ENCODE measurements at places on chromosomes 16 and 17.

- no peak for DNase-seq
Measured at GRCh38 chr17:76446449-76447231, 6.3 kb downstream of the UBE2O start.

- DNase-seq = no peak
Measured at GRCh38 chr16:2031081-2031577, 4.4 kb downstream of the NHERF2 start.

DNA sequence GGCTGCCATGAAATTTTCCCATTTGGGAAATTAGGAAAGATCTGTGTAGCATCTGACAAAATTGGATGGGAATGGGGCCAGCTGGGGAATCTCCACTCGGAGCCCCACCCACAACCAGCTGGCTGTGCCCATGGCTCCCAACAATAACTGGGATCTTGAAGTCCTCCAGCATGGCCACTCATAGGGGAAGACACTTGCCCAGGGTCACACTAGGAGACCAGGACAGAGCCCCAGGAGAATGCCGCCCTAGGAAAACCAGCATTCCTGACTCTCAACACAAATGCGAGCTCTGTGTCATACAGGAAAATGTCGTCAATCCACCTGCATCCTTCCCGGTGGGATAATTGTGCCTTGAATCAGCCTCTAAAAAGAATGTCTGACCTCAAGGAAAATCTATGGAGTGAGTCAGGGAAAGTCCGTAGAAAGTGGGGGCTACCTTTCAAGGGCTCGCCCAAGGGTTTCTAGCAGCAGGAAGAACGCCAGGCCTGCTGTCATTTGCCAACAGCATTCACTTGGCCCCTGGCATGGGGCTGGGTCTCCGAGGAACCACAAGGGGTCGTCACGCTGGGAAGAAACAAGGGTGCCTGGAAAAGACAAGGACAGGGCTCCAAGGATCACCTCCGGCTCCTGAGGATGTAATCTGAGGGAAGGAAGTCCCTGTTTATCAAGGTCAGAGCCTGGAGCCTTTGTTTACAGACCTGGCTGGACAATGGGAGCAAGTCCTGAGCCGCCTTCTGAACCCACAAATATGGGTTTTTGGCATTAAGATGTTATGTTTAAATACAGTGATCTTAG lies 15.9 kb downstream of the CDH5 start:
- no peak for DNase-seq

- no peak for DNase-seq
Measured at GRCh38 chr17:78797691-78798585, 15.9 kb upstream of the CYTH1 start.

GRCh38 chr16:26050472-26050871 lies 358.7 kb downstream of the HS3ST4 start:
- no peak for DNase-seq

GRCh38 chr16:66003201-66003600 lies 363.3 kb upstream of the CDH5 start:
- DNase-seq = no peak

DNA sequence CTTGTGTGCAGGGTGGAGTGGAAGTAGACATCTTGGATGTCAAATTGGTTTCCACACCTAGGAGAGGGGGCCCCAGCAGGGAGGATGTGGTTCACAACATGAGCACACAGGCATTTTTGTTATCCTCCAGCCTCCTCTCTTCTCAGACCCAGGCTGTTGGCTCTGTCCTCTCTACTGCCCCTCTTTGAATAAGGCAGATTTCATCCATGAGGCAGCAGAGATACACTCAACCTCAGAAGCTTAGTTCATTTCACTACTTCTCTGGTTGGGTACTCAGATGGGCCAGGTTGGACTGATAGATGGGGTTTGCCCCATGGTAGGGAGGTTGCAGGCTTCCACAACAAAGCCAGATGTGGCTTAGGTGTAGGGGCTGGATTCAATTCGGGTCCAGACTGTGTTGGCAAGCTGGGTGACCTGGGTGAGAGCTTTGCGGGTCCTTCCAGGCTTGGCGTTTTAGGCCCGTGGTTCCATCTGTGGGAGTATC lies 22.2 kb upstream of the NFATC3 start:
- DNase-seq = no peak

GRCh38 chr16:29877266-29877961 lies 14.4 kb upstream of the CDIPT start:
- no peak for DNase-seq

DNA sequence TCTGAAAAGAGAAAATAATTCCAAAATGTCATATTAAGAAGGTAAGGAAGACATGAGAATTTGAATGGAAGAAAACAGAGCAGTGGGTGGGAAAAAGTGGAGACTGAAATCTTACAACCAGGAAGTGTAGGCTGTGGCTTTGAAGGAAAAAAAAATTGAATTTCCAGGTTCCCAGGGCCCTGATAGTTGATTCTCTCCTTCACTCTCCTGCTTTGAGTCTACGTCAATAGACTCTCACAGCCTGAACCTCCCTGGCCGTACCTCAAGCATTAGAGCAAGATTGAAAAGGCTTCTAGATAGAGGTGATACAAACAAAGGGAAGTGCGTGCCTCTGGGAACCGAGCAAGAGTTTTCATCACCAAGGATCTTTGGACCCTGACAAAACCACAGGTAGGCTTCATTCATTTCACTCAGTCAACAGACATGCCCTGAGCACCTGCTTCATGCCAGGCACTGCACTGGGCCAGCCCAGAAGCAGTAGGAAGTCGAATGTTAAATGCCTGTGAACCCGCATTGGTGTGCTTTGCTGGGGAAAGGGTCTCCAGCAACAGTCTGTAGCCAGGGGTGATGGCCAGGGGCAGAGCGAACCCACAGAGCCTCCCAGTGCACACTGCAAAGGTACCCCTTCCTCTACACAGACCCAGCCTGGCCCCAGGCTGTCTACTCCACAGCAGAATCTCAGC lies 163.9 kb downstream of the SLC39A11 start:
- DNase-seq = no peak

- DNase-seq = no peak
Measured at GRCh38 chr16:28285649-28286048, 6.7 kb upstream of the SBK1 start.

- no peak for DNase-seq
Measured at GRCh38 chr16:10339777-10340732, 45.8 kb upstream of the ATF7IP2 start.

DNA sequence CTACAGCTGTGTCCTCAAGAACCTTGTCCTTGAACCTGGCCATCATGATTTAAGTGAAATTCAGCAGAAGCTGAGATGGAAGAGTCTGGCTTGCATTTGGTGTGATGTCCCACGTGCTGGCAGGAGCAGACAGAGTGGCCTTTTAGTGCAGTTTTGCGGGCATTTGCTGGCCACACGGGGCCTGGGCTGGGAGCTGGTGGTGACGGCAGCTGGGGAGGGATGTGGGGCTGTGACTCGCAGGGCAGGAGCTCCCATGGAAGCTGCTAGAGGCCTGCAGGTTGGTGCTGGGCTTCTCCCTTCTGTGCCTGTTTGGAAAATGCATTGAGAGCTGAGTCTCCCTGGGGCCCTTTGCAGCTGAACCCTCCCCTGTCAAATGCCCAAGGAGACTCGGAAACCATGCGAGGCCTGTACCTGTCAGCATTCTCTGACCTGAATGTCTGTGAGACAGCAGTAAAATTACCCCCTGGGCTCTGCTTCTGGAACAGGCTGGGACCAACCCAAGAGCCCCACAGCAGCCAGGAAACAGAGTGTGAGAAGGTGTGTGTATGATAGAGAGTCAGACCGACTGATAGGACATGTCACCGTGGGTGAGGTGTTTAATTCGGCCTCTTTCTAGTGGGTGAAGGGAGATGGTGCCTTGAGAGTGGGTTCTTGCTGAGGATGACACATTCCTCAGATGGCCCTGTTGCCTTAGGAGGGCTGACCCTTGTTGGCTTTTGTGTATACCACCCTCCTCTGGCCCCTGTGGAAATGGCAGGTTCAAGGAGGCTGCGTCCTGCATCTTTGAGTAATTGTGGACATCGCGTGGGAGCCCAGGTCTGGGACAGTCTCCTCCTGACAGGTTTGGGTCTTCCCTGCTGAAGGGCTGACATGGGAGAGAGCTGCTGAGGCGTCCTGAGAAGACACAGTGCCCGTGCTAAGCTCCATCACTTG lies 145.5 kb downstream of the MSI2 start:
- no peak for DNase-seq

DNA sequence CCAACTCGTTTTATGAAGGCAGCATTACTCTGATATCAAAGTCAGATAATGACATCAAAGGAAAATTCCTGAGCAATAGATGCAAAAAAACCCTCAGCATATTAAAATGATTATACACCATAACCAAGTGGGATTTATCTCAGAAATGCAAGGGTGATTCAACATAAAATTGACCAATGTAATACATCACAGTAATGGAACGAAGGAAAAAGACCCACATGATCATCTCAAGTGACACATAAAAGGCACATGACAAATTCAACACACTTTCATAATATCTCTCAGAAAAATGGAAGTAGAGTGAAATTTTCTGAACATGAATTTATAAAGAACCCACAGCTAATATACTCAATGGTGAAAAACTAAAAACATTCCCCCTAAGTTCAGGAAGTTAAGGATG lies 118.8 kb downstream of the ITFG1 start:
- DNase-seq = no peak

DNA sequence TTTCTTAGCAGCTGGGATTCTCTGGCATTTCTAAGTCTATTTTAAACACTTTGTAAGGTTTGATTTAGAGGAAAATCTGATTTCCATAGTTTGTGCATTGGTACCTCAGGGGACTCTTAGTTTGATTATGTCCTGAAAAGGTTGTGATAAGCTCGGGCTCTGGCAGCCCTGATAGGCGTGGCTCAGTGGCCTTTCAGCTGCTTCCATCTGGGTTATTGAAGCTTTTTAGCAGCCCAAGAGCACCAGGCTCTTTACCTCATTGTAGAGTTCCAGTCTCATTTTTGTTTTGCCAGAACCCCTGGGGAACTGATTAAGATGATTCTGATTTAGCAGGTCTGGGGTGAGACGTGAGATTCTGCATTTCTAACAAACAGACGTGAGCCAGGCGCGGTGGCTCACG lies 412.3 kb downstream of the XYLT1 start:
- no peak for DNase-seq

DNA sequence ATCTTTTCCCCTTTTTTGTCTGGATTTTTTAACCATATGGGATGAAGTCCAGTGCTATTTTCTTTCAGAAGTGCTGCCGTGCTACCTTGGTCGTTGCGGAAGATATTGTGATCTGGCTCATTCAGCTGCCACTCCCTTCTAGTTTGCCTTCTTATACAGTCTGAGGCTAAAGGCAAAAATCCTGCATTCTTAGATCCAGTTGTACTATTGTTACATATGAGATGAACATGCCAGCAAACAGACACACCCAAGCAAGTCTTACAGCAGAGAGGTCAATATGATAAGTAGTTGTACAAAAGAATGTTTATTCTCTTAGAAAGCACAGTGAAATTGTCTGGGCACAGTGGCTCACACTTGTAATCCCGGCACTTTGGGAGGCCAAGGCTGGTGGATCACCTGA lies 108.0 kb upstream of the COX10 start:
- DNase-seq = no peak

DNA sequence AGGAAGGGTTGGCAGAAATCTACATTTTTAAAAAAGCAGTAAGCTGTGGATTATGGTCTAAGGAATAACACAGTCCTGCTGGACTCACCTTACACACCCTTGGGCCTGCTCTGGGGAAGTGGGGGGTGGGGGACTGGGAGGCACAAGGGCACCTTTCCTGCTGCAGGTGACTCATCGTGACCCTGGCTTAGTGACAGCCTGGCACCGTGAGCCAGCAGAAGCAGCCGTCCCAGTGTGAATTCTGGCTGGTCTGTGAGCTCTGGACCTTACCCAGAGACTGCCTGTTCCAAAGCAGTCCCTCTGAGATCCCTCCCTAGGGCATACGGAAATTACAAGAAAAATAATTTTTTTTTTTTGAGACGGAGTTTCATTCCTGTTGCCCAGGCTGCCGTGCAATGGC lies 4.2 kb upstream of the CRK start:
- no peak for DNase-seq

DNA sequence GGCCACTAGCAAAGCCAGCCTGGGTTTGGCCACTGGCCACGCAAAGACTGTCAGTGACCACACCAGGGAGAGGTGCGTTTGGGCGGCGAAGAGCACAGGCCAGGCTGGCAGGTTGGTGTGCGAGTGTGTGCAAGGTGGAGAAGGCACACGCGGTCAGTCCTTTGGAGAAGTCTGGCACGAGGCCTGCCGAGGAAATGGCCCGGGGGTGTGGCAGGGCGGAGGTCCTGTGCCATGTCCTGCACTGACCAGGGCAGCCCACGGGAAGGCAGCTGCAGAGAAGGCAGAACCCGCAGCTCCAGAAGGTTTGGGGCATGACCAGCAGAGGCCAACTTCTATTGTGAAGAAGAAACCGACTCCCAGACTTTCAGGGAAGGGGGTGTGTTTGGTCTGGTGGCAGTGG lies 90.8 kb downstream of the ADCY9 start:
- no peak for DNase-seq

GRCh38 chr16:72166151-72166550 lies 5.8 kb downstream of the PMFBP1 start:
- no peak for DNase-seq

- DNase-seq = no peak
Measured at GRCh38 chr17:74394977-74395376, 27.7 kb downstream of the GPR142 start.

- DNase-seq = no peak
Measured at GRCh38 chr17:1030684-1031532, 34.0 kb downstream of the TIMM22 start.

GRCh38 chr16:81473969-81474959 lies 29.7 kb downstream of the CMIP start:
- no peak for DNase-seq

GRCh38 chr17:79654350-79654959 lies 43.6 kb upstream of the RBFOX3 start:
- no peak for DNase-seq

DNA sequence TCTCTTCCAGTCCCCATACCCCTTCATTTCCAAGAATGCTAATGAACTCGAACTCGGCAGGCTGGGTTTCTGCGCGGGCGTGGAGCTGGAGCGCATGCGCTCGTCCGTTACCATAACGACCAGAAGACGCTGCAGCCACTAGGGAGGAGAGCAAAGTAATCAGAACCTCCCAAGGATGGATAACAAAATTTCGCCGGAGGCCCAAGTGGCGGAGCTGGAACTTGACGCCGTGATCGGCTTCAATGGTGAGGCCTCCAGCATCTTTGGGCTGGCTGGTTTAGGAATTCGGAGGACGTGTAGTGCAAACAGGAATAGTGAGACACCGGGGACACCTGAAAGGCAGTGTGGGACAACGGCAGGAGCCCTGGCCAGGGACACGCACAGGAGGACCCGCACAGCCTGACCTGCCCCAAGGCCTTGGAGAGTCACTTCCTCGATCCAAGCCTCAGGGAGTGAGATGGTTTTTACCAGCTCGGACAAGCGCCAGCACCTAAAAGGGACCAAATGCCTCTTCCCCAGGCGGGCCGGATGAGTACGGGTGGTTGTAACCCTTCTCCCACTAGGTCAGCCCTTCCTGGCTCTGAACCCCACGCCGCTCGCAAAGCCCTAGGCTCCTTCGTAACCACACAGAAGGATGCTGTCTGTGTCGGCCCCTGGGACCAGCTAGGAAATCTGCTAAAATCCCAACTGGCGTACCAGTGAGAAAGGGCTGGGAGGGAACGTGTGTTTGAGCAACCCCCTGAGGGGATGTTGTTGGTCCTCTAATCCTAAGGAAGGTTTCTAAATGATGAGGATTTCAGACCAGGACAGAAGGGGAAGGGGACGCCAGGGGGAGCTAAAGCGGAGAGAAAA lies at the start of gene CFAP52:
CFAP52 (plus strand) TSS at position 122 of the 852 bp plus-strand sequence; CDS start at position 176, 54 bp downstream.
- DNase-seq = peak; percentile 24
